ENCODE measurements at places on chromosomes 4 and X. TPM values are rescaled to one million over a fixed set of nuclear protein-coding genes. Genes with fewer than 3 reads are reported as not detected.

- no peak for DNase-seq
Observed at GRCh38 chrX:64394874-64395567, at the start of gene MTMR8. MTMR8 (minus strand) TSS chrX:64395452; CDS start chrX:64395363, 89 bp downstream.

GRCh38 chr4:174746710-174747109 lies 82.3 kb downstream of the GLRA3 start:
- no peak for DNase-seq

GRCh38 chrX:154712781-154713740 lies 37.8 kb downstream of the GAB3 start:
- DNase-seq: no peak

DNA sequence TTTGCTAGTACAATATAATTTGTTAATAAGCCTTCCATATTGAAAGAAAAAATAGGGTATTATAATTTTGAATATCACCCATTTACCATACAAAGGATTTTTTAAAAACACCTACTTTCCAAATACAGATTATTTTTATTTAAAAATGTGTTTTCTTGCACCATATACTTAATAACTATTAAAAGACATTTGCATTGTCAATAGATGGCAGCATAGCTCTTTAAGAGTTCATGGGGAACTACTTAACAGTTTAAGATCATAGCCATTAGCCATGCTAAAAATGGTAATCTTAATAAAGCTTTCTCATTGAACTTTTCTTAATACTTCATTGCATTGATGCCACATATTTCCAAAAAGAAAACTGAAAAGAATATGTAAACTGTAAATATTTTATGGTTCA lies 1995.9 kb downstream of the C4orf33 start:
- peak; percentile 4 for DNase-seq

GRCh38 chr4:178240891-178241290 lies 798.7 kb upstream of the AGA start:
- DNase-seq: no peak

- no peak for DNase-seq
Observed at GRCh38 chr4:109931318-109931717, 18.6 kb downstream of the EGF start.

Gene PLP1
- not detected for total RNA-seq

GRCh38 chrX:31331928-31332327 lies 260.1 kb upstream of the FTHL17 start:
- DNase-seq: no peak

- DNase-seq: no peak
Observed at GRCh38 chr4:11480683-11481082, 52.0 kb upstream of the HS3ST1 start.

DNA sequence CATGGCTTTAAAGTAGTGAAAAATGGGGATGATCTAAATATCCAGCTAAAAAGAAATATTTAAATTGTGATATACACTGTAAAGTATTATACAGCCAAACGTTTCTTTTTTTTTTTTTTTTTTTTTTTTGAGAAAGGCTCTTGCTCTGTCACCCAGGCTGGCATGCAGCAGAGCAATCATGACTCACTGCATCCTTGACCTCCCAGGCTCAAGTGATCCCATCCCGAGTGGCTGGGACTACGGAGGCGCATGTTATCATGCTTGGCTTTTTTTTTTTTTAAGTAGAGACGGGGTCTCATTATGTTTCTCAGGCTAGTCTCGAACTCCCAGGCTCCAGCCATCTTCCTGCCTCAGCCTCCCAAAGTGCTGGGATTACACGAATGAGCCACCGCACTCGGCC lies 17.1 kb downstream of the SMIM14 start:
- DNase-seq: no peak

Gene ZXDB
- 5.2 TPM for total RNA-seq

GRCh38 chr4:1198098-1198844 lies 25.9 kb upstream of the SPON2 start:
- DNase-seq: no peak

GRCh38 chrX:102723456-102723855 lies 2.9 kb downstream of the GPRASP3 start:
- no peak for DNase-seq

- no peak for DNase-seq
Observed at GRCh38 chrX:118853596-118853995, 30.0 kb downstream of the ZCCHC12 start.

Gene NAA15
- total RNA-seq: 46.7 TPM

- no peak for DNase-seq
Observed at GRCh38 chr4:25926462-25926861, 12.4 kb downstream of the SMIM20 start.

DNA sequence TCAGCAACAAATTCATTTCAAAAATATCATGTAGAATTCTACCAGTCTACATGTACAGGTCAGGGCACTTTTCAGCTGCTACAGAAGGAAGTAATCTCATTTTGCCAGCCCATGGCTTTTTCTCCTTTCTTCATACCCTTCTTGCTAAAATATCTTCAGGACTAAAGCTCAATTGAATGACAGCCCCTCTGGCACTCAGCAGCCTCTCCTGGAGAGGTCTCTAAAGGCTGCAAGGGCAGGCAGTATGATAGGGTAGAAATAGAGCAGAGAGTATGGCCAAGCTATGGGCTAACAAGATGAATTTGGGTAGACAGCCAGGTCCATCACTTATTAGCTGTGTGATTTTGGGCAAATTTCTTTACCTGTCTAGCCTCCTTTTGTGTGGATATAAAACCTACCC lies 224.6 kb upstream of the RPL34 start:
- DNase-seq: no peak

GRCh38 chr4:152246659-152247058 lies 289.2 kb downstream of the FBXW7 start:
- no peak for DNase-seq

- no peak for DNase-seq
Observed at GRCh38 chr4:146073517-146073916, 102.0 kb upstream of the LSM6 start.

DNA sequence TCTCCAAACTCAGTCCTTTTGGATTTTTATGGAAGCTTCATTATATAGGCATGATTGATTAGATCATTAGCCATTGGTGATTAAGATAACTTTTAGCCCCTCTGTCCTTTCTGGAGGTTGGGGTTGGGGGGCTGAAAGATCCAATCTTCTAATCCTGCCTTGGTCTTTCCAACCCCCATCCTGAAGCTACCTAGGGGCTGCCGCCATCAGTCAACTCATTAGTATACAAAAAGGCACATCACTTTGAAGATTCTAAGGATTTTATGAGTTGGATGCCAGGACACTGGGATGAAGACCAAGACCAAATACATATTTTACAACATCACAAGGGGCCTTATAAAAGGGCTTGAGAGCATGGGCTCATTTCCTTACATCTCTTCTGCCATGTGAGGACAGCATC lies 47.5 kb downstream of the CYTL1 start:
- DNase-seq: no peak

- DNase-seq: no peak
Observed at GRCh38 chr4:139535228-139535870, 20.7 kb downstream of the SETD7 start.

Gene MAGEB6
- not detected for total RNA-seq

Gene NXF2
- total RNA-seq: not detected

DNA sequence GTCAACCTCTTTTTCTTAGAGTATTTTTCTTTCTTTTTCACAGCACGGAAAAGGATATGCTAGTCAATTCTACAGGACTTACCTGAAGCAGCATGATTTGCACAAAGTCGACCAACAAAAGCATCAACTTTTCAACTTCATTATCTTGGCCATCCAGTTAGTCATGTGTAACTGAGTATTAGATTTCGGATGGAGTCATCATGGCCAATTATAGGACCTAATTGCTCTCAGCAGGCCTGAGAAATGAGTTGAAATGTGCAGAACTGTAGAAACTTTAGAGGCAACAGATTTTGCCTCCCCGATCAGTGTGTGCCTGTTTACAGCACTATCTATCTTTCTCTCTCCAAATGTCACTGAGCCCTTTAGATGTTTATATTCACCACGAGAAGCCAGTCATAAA lies 41.0 kb downstream of the PCDH10 start:
- no peak for DNase-seq

- DNase-seq: no peak
Observed at GRCh38 chrX:78455901-78456300, 128.5 kb upstream of the CYSLTR1 start.

Gene AGA
- total RNA-seq: 27.7 TPM

DNA sequence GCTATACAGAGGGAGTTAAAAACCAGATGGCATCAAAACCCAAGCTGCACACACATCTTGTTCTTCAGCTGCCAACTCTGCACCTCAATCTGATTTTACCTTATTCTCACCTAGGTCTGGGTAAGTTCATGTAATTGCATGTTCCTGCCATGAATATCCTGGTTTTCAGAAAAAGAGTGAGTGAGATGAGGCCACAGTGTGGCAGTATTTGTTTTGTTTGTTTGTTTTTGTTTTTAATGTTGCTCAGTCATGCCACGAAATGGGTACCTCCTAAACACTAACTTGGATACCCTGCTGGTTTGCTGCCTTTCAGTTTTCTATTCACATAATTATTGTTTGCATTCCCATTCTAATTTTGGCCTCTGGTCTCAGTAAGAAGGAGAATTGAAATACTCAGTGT lies 22.5 kb downstream of the TMEM164 start:
- DNase-seq: no peak

Gene BEND2
- total RNA-seq: not detected

DNA sequence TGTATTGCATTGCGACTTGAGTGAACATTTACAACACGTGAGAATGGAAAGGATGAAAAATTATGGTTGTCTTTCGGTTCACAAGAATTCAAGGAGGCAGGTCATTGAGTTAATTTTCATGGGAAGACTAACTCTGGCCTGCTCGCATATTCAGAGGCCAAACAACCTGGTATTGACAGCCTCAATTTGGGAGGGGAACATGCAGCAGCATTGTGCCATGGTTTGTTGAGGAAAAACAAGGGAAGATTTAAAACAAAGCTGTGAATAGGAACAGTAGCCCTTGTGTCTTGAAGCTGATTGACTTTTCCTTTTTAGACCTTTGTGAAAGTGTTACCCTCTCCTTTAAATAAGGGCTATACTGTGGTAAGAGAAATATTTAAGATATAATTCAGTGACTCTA lies 31.9 kb downstream of the FAT4 start:
- no peak for DNase-seq

- DNase-seq: no peak
Observed at GRCh38 chr4:88846206-88846790, 148.7 kb upstream of the NAP1L5 start.

DNA sequence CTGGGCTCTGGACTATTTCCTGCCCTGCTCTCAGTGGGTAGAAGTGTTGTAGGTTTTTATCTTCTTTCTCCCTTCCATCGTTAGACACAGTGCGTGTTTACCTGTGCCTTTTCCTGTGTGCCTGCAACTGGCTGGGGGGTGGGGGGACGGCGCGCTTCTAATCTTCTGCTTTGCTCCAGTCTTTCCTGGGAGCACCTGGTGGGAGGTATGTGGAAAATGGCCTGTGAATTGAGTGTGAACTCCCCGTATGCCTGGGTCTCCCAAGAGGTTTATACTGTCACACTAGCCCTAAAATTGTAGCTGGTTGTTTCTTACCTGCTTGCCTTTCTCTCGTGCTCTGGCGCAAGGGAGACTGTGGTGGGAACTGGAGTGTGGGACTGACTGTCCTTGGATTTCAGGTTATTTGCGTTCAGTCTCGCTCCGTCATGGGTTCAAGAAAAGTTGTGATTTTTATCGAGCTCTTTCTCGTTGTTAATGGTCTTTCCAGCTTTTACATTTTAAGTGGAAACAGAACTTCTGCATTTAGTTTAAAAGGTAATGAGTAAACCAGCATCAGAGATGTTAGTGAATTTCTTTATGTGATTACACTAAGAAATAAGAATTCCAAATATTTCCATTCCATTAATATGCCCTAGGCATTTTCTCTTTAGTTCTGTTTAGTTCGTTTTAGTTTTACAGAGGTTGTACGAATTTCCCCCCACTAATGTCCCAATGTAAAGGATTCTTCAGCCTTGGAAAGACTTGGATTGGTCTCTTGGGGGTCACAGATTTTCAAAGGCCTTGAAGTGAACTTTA lies 15.3 kb downstream of the MRPL1 start:
- no peak for DNase-seq

DNA sequence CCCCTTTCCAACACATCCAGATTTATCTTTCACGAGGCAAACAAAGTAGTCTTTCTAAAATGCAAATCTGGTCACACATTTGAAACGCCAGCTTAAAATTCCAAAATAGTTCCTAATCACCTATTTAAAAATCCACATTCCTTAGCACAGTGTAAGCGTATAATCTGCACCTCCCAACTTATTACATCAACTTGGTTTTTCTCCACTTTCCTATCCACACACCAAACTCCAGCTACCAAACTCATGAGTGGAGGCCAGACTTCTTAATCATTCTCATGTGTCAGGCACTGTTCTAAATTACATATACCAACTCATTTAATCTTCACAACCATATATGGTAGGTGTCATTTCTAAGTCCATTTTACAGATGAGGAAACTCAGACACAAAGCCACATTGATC lies 33.8 kb downstream of the ENOX2 start:
- no peak for DNase-seq

Gene F8A2
- total RNA-seq: not detected

DNA sequence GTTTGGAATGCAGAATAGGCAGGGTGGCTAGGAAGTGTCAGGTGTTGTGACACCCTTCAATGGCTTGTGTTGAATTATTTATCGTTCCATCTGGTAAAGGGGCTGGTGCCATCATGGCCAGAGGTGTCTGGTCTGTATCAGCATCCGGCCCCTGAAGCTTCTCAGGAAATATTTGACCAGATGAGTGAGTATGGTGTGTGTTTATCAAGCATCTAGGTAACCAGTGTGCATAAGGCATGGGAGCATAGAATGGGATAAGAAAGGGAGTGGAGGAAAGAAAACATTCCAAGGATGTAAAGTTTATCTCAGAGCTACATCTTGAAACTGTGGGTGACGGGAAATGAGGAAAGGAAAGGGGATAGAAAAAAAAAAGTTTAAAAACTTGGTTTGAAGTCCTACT lies 109.4 kb downstream of the KLHL4 start:
- DNase-seq: no peak

- DNase-seq: no peak
Observed at GRCh38 chrX:53265771-53266574, 15.4 kb downstream of the IQSEC2 start.

Gene LUZP4
- not detected for total RNA-seq

- DNase-seq: no peak
Observed at GRCh38 chr4:16663732-16664131, 234.7 kb downstream of the LDB2 start.

Gene AFM
- not detected for total RNA-seq

GRCh38 chr4:79078339-79078738 lies 139.1 kb upstream of the PAQR3 start:
- DNase-seq: no peak

Gene GATA1
- not detected for total RNA-seq

DNA sequence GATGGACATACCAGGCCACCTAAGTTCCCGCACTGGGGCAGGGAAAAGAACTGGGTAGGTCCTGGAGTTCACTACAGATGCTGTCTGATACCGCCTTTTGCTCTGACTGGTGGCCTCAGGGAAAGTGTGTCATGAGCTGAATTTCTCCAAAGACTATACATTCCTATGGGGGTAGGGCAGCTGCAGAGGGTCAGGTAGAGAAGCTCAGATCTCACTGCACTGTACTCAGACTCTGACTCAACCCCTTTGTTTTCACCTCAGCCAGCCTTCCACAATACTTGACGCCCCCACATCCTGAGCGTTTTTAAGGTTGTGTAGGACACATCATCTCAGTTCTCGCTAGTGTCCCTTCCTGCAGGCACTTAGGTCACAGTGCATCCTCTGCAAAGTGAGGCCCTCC lies 7.8 kb downstream of the GATB start:
- no peak for DNase-seq

GRCh38 chrX:133005616-133006015 lies 47.2 kb upstream of the HS6ST2 start:
- no peak for DNase-seq

- no peak for DNase-seq
Observed at GRCh38 chr4:157810137-157810774, 362.6 kb downstream of the GASK1B start.

Gene ZAR1
- 0.23 TPM for total RNA-seq

- peak; percentile 59 for DNase-seq
Observed at GRCh38 chrX:9141496-9141895, 107.6 kb upstream of the FAM9B start.
